ENCODE measurements at places on chromosomes 2 and 18. TPM values are rescaled to one million over a fixed set of nuclear protein-coding genes. Genes with fewer than 3 reads are reported as not detected.

GRCh38 chr2:157428500-157429175 is 15.3 kb downstream of the CYTIP start:
- no peak for DNase-seq

GRCh38 chr2:133400411-133400810 is 167.9 kb downstream of the NCKAP5 start:
- DNase-seq = no peak

GRCh38 chr2:72544554-72544953 is 281.3 kb downstream of the EXOC6B start:
- DNase-seq = no peak

- no peak for DNase-seq
Observed at GRCh38 chr2:128367601-128368359, 49.1 kb upstream of the HS6ST1 start.

CABLES1 gene
- total RNA-seq = 26.6 TPM

KIF5C gene
- 2.3 TPM for total RNA-seq

DNA sequence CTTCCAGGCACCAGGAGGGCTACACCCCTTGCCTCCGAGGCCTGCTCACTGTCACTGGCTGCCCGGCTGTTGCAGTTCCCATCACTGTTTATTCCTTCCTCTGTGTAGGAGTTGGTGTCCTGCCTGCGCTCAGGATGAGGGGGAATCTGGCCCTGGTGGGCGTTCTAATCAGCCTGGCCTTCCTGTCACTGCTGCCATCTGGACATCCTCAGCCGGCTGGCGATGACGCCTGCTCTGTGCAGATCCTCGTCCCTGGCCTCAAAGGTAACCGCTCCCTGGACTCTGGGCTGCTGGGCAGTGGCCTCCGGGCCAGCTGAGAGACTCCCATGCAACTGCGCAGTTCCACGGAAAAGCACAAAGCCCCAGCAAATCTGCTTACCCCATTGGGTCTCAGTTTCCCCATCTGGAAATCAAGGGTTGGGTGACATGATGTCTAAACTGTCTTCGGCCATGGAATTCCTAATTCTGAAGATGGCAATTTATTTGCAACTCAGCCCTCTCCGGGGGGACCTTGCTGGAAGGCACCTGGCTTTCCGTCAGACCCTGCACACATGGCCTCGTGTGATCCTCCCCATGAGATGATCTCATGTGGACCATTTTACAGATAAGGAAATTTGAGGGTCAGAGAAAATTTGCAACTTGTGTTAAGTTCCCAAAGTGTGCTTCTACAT is 9.4 kb downstream of the COLEC11 start:
- no peak for DNase-seq

GRCh38 chr2:857081-857480 is 93.6 kb upstream of the SNTG2 start:
- no peak for DNase-seq
